Common myeloid progenitor, CD34-positive (primary cell): ENCODE measurements at places on chromosomes 1 and 21.
A peak's percentile ranks its signal among the peaks of the same experiment; 100 is the strongest.

DNA sequence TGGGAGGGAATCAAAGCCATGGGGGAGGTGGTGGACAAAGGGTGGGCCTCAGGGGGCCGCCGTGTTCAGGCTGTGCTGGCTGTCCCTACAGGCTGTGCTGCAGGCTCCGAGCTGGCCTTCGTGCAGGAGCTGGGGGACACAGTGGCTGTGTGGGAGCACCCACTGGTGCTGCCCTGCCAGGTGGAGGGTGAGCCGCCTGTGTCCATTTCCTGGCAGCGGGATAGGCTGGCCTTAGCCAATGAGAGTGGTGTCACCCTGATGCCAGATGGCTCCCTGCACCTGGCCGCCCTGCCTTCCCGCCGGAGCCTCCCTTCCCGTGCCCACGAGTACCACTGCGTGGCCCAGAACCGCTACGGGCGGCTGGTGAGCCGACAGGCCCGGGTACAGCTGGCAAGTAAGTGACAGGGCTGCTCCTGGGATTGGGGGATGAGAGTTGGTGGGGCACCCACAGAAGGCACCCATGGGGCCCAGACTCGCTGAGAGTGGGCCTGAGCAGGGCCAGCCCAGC is 20.2 kb downstream of the SLC27A3 start:
- no peak for DNase-seq

- DNase-seq = no peak
Observed at GRCh38 chr1:204830747-204831146, 39.9 kb upstream of the NFASC start.

- DNase-seq = peak; percentile 29
Observed at GRCh38 chr1:154720328-154721297, 112.6 kb upstream of the ADAR start.

DNA sequence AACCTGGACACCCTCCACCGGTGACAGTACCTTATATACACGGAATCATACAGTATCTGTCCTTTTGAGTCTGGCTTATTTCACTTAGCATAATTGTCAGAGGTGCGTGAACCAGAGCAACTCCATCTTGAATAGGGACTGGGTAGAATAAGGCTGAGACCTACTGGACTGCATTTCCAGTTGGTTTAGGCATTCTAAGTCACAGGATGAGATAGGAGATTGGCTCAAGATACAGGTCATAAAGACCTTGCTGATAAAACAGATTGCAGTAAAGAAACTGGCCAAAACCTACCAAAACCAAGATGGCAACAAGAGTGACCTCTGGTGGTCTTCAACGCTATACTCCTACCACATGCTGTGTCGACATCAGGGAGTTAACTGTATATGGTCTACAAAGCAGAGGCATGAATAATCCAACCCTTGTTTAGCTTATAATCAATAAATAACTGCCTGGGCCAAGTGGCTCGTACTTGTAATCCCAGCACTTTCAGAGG is 1.4 kb upstream of the FDPS start:
- peak; percentile 80 for DNase-seq

DNA sequence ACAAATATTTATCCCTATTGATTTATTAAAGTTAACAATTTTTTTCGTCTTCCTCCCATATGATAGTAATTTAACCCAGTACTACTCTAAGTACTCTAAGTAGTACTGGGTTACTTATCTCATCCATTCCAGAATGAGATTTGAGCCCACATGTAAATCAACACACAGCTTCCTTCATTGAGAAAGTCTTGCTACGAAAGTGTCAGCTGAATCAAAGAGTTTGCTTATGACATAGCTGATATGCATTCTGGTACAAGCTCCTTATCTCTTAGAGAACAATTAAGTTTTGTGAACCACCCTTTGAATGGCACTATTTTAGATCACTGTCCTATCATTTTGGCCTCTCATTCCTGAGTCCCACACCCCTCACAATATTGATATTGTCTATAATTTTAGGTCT is 2.4 kb upstream of the SLC44A3 start:
- no peak for DNase-seq

DNA sequence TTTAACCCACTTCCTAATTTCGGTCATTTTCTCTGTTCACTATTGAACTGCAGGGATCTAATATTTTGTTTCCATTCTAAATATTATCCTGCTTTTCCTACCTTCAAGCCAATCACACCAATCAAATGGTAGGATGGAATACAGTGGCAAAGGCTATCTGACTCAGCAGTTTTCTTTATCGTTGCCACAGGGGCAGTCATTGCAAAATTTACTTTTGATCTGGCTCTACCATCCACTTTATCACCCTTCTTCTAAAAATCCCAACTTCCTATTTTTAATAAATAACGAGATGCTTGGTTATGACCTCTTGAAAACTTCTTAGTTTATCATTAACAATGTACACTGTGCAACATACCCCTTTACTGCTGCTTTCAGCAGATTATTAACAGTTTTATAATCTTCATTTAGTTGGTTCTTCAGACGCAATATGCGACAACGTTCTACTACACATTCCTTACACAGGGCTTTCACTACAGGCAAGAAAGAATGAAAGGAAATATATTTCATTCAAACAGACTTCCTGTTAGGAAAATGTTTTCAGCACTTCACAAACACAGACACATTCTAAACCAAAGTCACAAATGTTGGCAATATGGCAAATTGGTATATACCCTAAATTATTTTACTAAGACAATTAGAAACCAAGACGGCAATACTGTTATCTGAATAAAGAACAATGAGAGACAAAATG is 52.3 kb upstream of the RAP1GAP start:
- DNase-seq = peak; percentile 65

DNA sequence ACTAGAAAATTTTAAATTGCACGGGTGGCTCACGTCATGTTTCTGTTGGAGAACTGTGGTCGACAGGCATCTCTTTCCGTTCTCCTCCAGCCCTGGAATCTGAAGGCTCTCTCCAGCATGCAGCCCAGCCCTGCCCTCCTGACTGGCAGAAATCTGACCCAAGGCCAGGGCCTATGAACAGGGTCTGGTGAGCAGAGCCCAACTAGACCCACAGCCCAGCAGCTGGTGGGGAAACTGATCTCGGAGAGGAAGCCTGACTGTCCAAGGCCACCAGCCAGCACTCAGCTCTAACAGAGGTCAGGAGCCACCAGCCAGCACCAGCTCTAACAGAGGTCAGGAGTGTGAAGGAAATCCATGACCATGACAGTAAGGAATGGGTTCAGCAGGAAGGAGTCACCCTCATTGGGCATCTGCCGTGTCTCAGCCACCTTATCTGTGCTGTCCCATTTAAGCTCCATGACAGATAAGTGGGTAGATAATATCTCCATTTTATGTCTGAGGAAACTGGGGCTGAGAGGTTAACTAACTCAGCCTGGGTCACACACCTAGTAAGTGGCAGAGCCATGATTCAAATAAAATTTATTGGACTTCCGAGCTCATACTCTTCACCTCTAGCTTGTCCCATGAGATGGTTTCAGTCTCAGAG is 20.2 kb upstream of the PKP1 start:
- DNase-seq = no peak

DNA sequence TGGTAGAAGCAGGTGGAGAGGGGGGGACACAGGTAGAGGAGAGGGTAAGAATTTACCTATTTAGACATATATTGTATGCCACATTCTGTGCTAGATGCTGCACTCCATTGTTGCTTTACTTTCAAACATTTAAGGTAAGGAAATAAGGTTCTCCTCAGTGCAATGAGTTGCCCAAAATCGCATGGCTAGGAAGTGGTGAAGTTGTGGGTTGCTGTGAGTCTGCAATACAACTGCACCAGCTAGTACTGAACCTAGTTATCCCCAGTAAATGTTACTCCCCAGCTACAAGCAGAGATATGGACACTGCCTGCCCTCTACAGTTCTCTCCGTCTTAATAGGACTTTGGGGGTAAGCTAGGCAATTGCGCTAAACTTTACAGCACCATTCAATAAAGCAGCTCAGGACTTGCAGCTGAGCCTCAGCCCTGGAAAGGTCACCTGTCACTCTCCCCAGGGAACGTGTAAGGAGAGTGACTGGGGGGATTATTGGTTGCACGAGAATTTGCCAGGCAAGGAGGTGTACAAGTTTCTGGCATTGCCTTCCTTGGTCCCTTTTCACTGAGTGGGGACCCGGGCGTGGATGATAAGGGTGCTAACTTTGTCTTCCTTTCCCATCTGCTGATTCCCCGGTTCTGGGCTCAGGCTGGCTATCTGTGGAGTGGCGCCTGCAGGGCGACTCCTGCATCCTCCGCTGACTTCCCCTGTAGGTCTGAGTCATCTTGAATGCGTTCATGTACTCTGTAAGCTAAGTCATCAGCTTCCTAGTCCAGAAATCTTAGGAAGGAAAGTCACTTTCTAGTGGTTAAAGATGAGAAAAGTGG is 71.3 kb upstream of the CNTN2 start:
- DNase-seq = peak; percentile 97

GRCh38 chr1:236509647-236510401 is 14.0 kb upstream of the LGALS8 start:
- DNase-seq = no peak

DNA sequence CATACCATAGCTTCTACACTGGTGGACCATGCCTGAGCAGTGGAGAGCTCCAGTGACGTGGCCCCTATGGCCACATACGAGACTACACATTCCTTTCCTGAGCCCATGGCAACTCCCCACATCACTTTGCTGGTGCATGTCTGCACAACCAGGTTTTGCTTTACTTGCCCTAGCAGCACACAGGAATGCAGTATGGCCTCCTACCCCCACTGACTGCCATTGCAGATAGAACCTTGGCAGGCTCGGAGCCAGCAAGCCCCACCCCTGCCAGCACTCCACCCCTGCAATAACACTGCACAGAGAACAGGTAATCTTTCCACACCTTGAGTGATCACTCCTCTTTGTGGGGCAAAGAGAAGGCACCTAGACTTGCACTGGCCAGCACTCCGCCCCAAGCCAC is 531.9 kb upstream of the CAMK1G start:
- DNase-seq = no peak

DNA sequence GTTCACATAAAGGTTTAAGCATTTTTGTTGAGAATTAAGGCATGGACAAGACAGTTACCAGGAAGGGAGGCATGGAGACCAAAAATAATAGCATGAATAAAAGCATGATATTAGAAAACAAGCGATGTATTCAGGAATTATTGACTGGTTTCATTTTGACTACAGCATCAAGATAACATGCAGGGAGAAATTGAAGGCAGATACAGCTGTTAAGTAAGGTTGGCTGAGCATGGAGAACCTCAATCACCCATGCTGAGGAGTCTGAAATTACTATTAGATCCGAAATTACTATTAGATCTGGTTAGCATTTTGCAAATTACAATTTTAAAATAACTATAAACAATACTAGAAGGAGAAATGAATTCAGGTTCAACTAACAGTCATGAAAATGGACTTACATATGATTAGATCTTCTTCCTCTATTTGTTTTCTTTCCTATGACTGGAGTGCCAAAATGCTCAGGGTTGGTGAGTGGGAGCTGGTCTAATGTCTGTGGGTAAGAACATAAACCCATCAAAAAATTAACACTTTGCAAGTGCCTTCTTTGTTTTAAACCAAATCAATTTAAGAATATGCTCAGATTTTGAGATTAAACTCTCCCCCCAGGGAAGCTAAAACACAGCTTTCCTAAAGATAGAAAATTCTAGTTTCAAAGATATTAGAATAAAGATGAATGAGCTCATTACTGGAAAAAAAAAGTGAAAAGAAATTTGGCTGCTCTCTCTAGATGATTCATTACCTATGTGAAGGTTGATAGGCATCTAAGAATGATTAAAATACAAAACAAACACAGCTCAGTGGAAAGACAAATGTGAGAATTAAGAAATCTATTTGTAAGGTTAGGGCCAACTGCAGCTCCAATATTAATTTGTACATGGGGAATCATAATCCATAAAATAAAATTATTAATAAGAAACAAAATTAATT is 81.7 kb downstream of the ARID4B start:
- DNase-seq = no peak

DNA sequence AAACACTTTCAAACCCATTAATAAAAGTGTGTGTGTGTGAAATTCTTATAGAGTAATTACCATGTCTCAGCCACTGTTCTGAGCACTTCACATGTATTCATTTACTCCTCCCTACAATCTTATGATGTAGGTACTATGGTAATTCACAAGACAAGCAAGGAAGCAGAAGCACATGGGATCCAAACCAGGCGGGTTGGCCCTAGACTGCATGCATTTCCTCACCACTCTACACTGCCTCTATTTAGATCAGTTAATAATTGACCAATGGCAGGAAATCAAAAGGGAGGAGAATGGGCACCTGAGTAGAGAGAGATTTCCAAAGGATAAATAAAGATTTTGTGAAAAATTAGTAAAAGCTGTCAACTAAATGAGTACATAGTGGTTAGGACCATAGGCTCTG is 15.7 kb downstream of the MAP3K21 start:
- no peak for DNase-seq

- no peak for DNase-seq
Observed at GRCh38 chr1:171222936-171223335, 25.4 kb upstream of the FMO1 start.

DNA sequence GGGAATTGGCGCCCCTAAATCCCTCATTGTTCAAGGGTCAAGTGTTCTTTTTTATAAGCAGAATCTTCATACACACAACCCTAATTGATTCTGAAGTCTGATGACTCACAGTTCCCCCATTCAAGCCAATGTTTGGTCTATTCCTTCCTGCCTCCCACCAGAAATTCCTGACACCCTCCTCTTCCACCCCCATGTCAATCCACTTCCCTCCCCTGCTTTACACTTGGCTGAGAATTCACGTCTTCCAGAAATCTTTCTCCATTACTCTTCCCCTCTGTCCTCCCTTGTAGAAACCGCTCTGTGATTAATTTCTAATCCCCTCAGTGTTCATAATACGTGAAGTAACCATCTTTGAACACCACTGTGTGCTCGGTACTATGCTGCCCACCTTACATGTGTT is 76.2 kb upstream of the CD34 start:
- DNase-seq = no peak

- no peak for DNase-seq
Observed at GRCh38 chr21:34609933-34610549, 4.9 kb downstream of the RCAN1 start.

DNA sequence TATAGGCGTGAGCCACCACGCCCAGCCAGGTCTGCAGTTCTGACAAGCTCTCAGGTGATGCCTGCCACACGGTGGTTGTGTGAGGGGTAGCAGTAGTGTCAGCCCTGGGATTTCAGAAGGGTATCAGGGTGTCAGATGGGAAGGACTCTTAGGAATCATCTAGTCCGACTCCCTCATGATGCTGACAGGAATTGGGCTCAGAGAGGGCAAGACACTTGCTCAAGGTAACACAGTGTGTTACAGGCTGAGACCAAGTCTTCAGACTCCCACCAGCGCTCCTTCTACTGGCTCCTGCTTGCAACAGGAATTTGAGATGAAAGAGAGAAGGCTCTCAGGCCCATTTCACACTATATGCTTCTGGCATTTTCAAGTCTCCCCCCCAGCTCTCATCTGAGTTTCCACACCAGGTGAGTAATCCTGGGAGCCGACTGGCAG is 6.9 kb downstream of the HTR1D start:
- DNase-seq = no peak

GRCh38 chr1:229064320-229065168 is 206.4 kb upstream of the RAB4A start:
- no peak for DNase-seq

DNA sequence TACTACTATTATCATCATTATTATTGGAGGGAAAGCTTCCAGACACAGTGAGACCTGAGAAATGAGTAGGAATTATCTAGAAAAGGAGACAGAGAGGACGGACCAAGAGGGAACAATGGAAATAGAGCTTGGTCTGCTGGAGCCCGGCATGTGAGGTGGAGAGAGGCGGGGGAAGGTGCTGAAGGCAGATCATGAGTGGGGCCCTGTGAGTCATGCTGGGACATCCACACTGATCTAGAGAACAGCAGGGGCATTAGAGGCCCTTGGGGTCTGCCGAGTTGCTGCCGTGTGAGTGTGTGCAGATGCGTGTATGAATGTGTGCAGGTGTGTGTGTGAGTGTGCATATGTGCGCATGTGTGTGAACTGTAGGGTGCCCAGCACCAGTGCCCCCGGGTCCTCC is 65.7 kb downstream of the TMCO4 start:
- no peak for DNase-seq
